ENCODE measurements at places on chromosomes 13 and 19.

- peaks cover 2% of the 10 kb centered on the region for H3K27me3 ChIP-seq
- peaks cover 9% of the 10 kb centered on the region for H3K4me1 ChIP-seq
- H3K27ac ChIP-seq: no peak overlapping the region
These were observed 12.6 kb downstream of the TEAD2 start for GRCh38 chr19:49349567-49349966.

DNA sequence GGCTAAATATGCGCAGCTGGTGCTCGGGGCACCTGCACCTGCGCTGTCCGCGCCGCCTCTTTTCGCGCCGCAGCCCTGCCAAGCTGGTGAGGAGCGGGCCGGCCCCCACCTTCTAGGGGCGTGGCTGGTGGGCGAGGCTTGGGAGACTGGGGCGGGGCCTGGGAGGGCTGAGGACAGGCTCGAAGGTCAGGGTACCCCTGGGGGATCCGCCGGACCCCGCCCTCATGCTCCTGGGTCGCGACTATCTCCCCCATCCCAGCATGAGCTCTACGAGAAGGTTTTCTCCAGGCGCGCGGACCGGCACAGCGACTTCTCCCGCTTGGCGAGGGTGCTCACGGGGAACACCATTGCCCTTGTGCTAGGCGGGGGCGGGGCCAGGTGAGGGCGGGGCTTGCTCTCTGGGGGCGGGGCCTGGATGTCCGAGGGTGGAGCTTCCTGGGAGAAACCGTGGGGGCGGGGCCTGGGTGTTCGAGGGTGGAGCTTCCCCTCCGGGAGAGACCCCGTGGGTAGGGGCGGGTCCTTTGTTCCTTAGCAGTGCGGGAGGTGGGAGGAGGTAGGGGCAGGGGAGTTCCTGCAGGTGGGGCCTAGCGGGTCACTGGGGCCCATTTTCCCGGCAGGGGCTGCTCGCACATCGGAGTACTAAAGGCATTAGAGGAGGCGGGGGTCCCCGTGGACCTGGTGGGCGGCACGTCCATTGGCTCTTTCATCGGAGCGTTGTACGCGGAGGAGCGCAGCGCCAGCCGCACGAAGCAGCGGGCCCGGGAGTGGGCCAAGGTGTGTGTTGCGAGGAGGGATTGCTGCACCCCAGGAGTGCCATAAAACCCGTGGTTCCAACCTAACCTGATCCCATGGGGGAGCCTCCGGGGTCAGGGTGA, 19.7 kb downstream of the PNPLA6 start:
- DNase-seq: peak; percentile 32
- H3K4me3 ChIP-seq: no peak overlapping the region
- peaks cover 26% of the 10 kb centered on the region for H3K4me1 ChIP-seq

- H3K4me3 ChIP-seq: no peak overlapping the region
- no peaks in the 10 kb centered on the region for H3K27me3 ChIP-seq
- DNase-seq: no peak
- no peaks in the 10 kb centered on the region for H3K36me3 ChIP-seq
- H3K4me1 ChIP-seq: no peaks in the 10 kb centered on the region
- no peak overlapping the region for H3K27ac ChIP-seq
These were observed 1709.2 kb upstream of the PCDH20 start for GRCh38 chr13:63124863-63125262.

DNA sequence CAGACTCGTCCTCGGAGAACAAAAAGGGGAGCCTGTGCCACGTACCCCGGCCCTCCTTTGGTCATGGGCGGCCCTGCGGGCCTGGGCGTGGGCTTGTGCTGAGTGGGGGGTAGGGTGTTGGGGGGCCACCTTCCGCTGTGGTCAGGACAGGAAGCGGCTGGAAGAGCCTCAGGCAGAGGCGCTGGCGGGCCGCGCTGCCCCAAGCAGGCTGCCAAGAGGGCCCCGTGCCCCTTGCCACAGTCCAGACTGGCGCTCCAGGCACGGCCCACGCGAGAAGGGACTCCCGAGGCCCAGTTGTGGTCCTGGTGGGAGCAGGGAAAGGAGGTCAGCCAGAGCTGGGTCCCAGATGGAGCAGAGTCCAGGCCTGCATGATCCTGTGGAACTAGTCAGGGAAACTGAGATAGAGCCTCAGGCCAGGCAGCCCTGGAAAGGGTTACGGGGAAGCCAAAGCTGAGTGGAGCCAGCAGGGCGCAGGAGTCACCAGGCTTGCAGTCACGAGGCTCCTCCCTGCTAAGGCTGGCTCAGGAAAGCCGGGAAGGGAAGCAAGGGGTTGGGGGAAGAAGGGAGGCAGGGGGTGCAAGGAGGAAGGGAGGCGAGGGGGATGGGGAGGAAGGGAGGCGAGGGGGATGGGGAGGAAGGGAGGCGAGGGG, 135.0 kb downstream of the CRYL1 start:
- no peak overlapping the region for H3K27ac ChIP-seq
- no peaks in the 10 kb centered on the region for H3K27me3 ChIP-seq
- no peak overlapping the region for H3K4me3 ChIP-seq
- no peaks in the 10 kb centered on the region for H3K36me3 ChIP-seq
- DNase-seq: peak; percentile 8
- H3K4me1 ChIP-seq: peaks cover 19% of the 10 kb centered on the region
